ENCODE measurements at places on chromosomes 2 and 18.

DNA sequence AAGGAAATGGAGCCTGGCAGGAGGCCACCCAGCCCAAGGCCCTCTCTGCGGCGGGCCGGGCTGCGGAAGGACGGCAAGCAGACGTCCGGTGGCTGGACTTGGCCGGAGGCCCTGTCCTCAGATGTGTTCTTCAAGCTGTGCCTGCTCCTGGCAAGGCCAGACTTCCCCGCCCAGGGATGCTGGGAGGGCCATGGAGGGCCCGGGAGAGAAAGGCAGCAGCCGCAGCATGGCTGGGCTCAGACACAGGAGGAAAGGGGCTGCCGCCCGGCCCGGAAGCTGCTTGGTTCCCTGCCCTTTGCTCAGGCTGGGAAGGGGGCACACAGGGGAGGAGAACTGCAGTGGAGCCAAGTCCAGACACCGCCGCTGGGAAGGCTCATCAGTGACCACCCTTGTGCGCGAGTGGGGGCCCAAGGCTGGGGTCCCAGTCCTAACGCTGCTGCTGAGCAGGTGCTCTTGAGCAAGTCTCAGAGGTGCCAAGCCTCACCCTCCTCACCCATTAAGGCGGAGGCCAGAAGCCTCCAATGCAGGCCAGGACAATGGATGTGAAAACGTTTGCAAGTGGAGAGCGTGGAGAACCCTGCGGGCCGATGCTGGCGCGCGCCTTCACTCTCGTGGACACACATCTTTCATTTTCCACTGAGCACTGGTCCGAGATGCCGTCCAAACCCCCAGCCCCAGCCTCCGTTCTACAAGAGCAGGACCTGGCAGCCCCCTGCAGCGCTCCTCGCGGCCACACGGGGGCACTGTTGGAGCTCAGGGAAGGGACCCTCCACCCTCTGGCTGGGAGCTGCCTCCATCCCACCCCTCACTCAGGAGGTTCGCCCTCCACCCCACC lies 7.9 kb downstream of the CROCC2 start:
- peaks cover 12% of the 10 kb centered on the region for H3K4me1 ChIP-seq
- DNase-seq: no peak
- H3K4me3 ChIP-seq: no peak overlapping the region
- peaks cover 4% of the 10 kb centered on the region for H3K27me3 ChIP-seq

DNA sequence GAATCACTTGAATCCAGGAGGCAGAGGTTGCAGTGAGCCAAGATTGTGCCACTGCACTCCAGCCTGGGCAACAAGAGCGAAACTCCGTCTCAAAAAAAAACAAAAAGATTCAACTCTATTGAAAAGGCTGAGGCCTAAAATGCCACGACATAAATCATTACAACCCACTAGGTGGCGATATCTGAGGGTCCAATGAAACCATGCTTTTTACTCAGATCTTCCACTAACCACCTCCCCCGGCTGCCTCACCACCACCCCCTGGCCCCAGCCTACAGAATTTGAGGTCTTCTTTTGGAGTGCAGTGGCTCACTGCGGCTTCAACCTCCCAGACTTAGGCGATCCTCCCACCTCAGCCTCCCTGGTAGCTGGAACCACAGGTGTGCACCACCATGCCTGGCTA lies 57.5 kb downstream of the AP1S3 start:
- H3K27me3 ChIP-seq: no peaks in the 10 kb centered on the region
- H3K36me3 ChIP-seq: peaks cover 24% of the 10 kb centered on the region
- H3K4me3 ChIP-seq: no peak overlapping the region
- DNase-seq: peak; percentile 60
- peak overlapping the region; percentile 33 for H3K27ac ChIP-seq

DNA sequence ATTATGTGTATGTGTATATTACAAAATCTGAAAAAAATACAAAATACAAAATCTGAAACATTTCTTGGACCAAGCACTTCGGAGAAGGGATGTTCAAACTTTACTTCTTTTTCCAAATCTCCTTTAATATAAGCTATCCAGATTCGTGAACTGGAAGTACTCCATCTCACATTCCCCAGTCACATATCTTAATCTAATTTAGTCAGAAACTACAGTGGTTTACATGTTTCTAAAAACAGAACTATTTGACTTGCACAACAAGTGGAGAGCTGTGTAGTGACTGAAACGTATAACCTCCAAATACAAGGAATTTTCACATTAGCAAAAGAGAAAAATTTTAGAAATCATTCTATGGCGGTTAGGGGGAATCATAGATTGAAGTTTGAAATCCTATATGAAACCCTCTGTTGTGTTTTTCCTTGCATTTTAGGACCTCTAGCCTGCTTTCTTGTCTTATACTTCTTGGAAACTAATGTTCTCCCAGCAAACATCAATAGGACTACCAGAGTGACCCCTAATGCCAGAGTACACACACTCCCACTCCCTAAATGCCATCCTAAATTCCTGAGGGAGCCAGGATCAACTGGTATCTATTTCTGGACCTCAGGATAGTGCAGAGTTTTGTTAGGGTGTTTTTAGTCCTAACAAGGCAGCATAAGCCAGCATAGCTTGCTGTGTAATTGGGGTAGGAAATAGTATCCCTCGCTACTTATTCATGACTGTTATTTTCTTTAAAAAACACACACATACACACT lies 30.2 kb upstream of the ROCK1 start:
- no peaks in the 10 kb centered on the region for H3K27me3 ChIP-seq
- H3K4me3 ChIP-seq: no peak overlapping the region
- DNase-seq: no peak
- H3K4me1 ChIP-seq: no peaks in the 10 kb centered on the region
- no peak overlapping the region for H3K27ac ChIP-seq

DNA sequence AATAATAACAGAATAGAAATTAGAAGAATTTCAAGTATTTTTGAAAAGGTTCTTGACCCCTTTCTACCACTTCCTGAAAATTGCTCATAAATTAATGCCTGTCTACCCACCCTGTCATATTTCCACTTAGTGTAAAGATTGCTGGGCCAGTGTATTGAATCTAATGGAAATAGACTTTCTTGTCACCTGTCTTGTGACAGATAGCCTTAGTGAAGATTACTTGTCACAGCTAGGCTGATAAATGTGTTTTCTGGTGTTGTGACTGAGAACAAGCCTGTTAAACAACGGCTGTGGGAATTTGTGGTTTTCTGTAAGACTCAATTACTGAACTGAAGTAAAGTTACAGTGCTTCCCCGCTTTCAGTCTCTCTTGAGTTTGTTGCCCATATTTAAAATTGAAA lies 37.0 kb downstream of the PIK3C3 start:
- peaks cover 6% of the 10 kb centered on the region for H3K36me3 ChIP-seq
- H3K27ac ChIP-seq: no peak overlapping the region
- no peak overlapping the region for H3K4me3 ChIP-seq
- H3K4me1 ChIP-seq: no peaks in the 10 kb centered on the region

All from HCT116 (cell line).